ENCODE measurements at places on chromosomes 12 and 14.
A peak's percentile ranks its signal among the peaks of the same experiment; 100 is the strongest.

GRCh38 chr12:99005601-99006000, 360.5 kb downstream of the APAF1 start:
- DNase-seq: no peak

GRCh38 chr14:58107947-58108552, 44.0 kb downstream of the ARMH4 start:
- peak; percentile 85 for DNase-seq

DNA sequence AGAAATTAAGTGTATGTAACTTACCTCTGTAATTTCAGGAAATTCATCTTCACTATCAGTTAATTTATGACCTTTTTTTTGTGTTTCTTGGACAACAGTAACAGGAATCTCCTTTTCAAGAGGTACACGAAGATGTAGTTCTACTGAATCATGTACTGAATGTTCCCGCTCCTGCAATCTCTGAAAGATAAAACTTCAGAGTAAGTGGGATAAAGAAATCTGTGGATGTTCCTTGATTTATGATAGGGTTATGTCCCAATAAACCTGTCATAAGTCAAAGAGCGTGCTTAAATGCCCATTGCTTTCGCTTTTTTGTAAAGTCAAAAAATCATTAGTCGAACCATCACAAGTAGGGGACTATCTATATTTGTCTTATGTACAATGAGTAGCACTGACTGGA, 40.8 kb downstream of the SENP1 start:
- no peak for DNase-seq

DNA sequence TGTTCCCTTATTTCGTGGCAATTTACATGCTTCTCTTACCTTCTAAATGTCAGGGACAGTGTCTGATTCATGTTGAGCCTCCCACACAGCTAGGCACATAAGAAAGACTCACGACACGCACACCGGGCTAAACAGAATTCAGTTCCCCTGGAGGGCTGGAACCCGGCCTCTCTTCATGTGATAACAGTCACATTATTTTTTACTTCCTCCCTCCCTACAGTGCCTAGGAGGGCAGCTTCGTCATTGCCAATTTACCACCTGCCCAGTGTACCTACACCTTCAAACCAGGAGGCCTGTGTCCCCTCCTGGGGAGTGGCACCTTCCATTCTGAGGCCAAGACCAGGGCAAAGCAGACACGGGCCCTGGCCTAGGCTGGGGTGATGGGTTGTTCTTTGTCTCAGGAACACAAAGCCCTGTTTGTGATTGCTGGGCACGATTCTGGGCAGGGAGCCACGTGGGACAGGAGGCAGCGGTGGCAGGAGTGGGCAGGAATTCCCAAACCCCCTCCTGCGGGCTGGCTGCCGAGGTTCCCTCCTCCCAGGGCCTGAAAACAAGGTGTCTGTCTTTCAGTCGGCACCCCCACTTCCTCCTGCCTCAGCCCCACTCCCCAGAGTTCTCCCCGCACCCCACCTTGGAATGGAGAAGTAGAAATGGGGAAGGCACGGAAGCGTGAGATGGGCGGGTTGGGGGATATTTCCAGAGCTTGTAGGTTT, 6.8 kb upstream of the RASAL1 start:
- no peak for DNase-seq

GRCh38 chr12:103928682-103929045, 1.5 kb upstream of the HSP90B1 start:
- no peak for DNase-seq

DNA sequence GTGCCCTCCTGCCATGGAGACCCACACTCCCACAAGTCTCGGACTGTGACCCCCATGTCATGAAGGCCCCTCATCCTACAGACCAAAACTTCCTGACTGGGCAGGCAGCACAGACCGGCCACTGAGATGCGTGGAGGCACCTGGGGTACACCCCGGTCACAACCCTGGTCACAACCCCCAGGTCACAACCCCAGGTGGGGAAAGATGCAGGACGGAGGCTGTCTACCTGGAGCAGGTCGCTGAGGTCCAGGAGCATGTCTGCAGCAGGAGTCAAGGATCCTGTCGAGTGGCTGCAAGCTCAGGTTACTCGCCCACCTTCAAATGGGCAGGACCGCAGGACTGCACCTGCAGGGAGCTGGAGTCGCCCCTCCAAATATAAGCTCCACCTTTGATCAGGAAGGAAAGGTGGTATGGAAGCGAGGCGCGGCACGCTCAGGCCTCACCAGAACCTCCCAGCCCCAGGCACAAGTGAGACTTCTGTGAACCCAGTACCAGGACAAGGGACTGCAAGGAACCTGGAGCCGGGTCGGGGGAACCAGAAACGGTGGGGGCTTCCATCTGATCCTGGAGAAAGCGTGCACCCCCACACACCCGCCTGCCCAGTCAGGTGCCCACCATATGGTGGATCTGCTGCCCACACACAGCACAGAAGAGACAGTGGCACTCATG, 8.1 kb downstream of the BTBD6 start:
- no peak for DNase-seq

GRCh38 chr12:8987163-8987562, 2.2 kb upstream of the KLRG1 start:
- DNase-seq: no peak

GRCh38 chr14:24281636-24282035, 10.2 kb upstream of the RABGGTA start:
- DNase-seq: no peak

- DNase-seq: no peak
Measured at GRCh38 chr12:45986641-45987339, 3.6 kb downstream of the SCAF11 start.

DNA sequence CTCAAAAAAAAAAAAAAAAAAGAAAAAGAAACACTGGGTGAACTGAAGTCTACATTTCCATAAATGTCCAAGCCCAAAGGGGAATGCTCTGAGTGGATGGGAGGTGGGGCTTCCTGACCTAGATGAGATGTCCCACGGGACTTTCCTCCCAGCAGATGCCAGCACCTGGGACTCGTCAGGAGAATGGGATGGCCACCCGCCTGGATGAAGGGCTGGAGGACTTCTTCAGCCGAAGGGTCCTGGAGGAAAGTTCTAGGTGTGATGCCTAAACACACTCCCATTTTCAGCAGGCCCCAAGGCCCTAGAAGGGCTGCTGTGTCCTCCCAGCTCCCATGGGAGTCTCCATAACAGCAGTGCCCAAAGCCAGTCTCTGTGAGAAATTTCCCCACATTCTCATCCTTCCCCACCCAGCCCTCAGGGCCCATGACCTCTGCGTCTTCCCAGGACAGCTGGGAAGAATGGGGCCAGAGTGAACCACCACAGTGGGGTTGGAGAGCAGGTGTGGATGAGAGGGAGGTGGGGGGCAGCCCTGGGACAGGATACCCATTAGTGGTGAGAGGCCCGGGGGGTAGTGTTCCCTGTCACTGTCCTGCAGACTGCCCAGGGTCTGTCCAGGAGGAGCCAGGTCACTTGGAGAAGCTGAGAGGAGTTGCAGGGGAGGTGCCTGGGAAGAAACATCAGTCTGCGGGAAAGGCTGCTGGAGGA, 7.1 kb upstream of the CPNE6 start:
- DNase-seq: no peak

- DNase-seq: peak; percentile 76
Measured at GRCh38 chr12:46386877-46387629, 14.5 kb upstream of the SLC38A2 start.

GRCh38 chr12:65881348-65881961, 57.2 kb downstream of the HMGA2 start:
- DNase-seq: peak; percentile 81

DNA sequence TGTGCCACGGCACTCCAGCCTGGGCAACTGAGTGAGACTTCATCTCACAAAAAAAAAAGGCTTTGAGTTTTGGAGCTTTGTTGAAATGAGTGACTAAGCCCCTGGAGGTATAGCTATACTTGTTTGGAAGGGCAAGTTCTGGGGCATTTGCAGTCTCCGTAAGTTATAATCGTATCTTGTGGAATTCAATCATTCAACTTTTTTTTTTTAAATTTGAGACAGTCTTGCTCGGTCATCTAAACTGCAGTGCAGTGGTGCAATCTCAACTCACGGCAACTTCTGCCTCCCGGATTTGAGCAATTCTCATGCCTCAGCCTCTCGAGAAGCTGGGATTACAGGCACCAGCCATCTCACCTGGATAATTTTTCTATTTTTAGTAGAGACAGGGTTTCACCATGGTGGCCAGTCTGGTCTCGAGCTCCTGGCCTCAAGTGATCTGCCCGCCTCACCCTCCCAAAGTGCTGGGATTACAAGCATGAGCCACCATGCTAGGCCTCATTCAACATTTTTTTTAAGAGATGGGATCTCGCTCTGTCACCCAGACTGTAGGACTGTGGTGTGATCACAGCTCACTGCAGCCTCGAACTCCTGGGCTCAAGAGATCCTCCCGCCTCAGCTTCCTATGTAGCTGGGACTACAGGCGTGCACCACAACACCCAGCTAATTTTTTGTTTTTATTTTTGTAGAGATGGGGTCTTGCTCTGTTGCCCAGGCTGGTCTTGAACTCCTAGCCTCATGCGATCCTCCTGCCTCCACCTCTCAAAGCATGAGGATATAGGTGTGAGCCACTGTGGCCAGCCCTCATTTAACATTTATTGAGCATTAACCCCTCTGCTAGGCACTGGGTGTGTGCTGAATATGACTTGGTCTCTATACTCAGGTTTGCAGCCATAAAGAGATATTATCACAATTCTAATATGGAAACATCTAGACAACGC, 133.7 kb upstream of the MAP1LC3B2 start:
- DNase-seq: no peak

DNA sequence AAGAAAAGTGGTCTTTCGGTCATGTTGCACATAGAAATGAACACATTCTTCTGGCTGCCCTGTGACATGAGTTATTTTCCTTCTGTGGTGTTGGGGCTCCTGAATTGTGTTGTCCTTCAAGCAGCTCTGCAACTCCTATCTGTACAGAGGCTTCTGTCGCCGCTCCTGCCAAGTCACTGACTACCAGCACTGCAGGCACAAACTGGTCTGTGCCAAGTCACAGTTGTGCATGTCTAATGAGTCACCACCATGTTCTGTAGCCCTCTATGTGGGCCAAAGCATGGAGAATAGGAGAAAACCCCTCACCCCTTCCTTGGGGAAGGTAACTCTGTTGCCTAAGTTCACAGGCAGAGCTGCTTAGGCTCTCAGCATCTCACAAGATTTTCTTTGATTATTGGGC, 283.3 kb downstream of the RPL10L start:
- no peak for DNase-seq

- DNase-seq: no peak
Measured at GRCh38 chr12:4261655-4262054, 11.9 kb upstream of the CCND2 start.

DNA sequence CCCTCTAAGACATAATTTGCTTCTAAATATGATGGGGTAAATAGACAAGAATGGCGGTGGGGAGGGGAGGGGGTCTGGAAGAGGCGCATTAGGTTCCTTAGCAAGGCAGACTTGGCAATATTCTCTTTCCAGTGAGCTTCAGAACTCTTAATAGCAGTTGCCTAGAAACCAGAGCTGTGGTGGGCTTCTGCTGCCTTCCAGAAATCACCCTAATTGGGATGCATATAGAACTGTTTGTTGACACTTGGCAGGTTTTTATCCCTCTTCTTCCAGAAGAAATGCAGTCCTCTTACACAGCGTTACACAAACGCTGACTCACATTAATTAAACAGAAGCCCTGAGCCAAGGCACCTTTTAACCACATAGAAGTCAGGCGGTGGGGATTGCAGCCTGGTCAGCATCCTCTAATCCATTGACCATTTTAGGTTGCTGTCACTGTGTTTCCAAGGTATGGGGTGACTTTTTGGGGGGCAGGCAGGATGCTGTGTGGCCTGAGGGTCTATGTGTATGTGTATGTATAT, 114.1 kb downstream of the CCDC60 start:
- no peak for DNase-seq

- DNase-seq: no peak
Measured at GRCh38 chr12:66916189-66916588, 237.3 kb upstream of the GRIP1 start.

GRCh38 chr12:46832130-46832704, 6.4 kb upstream of the SLC38A4 start:
- DNase-seq: no peak

DNA sequence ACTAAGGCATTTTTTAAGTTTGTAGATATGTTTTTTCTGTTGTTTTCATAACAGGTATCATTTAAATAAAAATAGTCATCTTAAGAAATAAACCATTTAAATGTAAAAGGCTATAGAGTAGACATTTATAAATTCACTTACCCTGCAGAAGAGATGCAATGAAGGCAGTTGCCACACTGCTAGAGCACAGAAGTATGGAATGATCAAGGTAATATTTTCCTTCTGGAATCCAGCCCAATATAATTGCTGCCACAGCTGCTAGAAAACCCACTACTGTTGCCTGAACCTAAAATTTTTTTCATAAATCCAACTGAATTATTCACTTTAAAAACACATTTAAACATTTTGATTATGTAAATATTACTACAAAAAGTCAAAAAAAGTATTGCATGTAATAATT, 69.2 kb downstream of the SLC41A2 start:
- no peak for DNase-seq

DNA sequence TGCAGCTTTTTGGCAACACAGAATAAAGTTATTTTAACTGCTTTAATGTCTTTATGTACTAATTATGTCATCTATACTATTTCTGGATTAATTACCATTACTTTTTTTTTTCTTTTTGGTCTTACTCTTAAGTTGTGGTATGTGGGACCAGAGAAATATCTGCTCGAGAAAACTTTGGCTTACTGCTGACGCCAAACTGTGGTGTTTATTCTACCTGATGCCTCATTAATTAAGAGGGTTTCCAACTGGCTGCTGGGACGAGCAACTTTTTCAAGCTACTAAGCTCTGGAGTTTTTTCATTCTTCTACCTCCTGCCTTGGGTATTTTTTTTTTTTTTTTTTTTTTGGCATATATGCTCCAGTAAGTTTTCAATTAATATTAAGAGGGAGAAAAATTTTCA, 1257.5 kb downstream of the FSCB start:
- DNase-seq: no peak

- no peak for DNase-seq
Measured at GRCh38 chr14:70245026-70245425, 56.3 kb upstream of the SLC8A3 start.

DNA sequence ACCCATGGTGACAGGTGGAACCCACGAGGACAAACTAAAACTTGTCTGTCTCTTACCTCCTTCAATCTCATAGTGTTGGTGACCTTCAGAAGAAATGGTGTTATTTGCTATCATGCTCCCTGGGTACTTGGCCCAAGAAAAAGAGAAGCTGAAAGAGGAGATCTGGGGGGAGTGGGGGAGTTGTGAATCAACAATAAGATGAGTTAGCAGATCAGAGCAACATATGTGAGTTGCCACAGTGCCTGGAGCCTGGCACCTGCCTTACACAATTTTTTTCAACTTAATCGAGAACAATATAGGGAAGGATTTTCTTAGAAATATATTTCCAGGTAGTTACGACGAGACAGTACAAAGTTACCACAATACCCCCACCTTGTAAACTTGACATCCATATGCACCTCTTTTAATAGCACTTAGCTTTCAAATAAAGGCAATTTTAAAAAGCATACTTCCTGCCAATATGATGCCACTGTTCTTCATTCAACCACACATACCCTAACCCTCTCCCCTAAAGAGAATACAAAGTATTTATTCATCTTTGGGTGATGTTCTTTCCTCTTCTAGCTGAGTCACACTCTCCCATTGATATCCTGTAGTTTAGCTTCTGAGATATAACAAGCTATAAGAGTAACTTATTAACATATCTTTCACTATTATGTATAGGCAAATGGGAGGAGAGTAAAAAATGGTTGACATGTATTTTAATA, 424.1 kb upstream of the OR4E1 start:
- no peak for DNase-seq
